ENCODE measurements at places on chromosomes 7 and 10.
A peak's percentile ranks its signal among the peaks of the same experiment; 100 is the strongest.

DNA sequence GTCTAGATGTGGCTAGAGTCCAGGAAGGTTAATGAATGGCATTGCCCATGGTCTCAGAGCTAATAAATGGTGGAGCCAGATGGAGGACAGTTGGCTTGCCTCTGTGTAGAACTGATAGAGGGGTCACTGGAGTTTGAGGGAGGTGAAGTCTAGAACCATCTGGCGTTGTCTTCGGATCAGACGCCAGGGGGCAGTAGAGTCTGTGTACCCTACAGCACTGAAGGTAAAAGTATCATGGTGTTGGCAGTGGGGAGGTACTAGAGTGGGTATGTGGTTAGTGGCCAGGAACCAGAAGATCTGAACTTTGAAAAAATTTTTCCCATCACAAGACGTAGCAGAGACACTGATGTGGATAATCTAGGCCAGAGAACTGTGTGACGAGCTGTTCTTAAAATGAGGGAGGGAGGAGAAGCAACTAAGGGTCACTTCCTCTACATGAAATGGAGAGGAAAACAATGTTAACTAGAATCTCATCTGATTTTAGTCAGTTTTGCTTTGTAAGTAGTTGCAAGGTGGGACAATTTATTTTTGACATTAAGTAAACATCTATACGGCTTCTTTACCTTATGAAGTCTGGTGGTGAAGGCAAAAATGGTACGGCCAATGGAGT is 227.9 kb upstream of the PRSS58 start:
- no peak for DNase-seq

GRCh38 chr10:92766451-92766850 is 76.7 kb downstream of the HHEX start:
- DNase-seq, result no peak

DNA sequence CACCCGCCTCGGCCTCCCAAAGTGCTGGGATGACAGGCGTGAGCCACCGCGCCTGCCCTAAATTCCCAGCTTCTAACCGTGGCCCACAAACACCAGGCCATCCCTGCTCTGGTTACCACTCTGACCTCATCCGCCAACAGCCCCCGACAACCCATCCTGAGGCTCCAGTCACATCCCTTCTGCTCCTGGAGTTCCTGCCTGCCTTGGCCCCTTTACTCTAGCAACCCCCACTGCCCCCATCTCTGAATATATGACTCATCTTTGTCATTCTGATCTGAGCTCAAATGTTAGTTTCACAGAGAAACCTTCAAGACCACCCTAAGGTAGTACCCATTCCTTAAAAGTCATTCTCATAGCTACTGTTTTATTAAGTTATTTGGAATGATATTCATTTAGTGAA is 26.6 kb downstream of the RHEB start:
- DNase-seq, result no peak

DNA sequence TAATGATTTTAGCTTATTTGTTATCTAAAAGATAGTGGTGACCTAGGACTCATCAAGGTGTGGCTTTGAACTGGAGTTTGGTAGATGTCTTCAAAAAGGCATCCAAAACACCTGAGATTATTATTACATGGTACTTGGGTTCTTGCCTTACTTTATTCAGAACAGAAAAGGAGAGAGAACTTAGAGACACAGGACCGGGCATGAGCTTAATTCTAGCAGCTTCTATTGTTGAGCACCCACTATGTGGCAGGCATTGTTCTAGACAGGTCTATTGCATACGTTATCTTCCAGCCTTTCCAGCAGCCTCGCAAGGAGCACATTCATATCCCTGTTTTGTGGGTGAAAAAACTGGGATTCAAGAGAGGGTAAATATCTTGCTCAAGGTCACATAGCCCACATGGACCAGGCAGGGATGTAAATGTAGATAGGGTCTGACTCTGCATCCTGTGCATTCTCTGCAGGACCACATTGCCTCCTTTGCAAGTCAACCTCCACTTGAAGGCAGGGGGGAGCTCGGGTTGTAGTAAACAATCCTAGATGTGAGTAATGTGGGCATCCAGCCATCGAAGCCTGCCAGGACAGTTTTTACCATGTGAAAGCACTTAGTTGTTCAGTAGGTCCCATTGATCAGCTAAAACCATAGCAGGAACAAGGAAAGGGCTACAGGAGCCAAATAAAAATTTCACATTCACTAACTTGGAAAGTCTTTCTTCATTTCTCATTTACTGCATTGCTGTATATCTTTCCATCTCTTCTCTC is 551.4 kb downstream of the LRMDA start:
- DNase-seq, result peak; percentile 25

DNA sequence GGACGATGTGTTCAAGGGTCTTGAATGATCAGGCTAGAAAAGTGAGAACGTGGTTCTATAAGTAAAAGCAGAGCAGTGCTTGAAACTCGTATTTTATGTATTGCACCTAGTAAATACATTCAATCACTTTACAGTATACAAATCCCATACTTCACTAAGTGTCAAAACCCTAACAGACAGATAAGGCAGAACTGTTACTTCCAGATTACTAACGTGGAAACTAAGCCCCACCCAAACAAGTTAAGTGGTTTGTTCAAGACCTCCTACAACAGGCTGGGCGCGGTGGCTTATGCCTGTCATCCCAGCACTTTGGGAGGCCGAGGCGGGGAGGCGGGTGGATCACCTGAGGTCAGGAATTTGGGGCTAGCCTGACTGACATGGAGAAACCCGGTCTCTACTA is 9.2 kb upstream of the MYO1G start:
- DNase-seq, result no peak

GRCh38 chr7:115838829-115839228 is 191.7 kb downstream of the TFEC start:
- no peak for DNase-seq

GRCh38 chr10:20922033-20922432 is 24.9 kb upstream of the NEBL start:
- no peak for DNase-seq

DNA sequence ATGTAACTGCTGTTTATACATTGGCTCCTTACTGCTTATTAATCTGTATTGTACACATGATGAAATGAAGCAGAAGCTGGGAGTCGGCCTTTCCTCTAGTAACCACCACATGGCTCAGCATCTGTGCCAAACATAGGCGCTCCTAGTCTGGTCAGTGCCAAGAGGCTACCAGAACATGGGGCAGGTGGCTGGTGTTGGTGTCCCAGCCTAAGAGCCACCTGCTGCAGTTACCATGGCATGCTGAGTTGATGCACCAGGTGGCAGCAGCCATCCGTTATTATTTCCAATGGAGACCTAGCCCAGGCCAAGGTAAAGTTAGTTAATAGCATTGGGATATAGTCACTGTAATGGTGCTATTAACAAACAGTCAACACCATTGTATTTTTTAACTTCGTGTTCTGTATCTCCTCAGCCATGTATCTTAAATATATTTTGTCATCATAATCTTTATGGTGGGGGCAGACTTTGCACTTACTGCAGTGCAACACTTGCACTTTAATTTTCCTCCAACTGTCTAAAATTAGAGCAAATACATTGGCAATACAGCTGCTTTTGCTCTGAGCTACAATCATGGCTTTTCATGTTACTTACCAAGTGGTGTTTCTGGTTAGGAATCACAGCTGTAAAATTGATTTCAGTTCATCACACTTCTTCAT is 33.1 kb downstream of the HBP1 start:
- DNase-seq, result peak; percentile 13

GRCh38 chr10:18282094-18282493 is 141.9 kb downstream of the CACNB2 start:
- DNase-seq, result no peak

DNA sequence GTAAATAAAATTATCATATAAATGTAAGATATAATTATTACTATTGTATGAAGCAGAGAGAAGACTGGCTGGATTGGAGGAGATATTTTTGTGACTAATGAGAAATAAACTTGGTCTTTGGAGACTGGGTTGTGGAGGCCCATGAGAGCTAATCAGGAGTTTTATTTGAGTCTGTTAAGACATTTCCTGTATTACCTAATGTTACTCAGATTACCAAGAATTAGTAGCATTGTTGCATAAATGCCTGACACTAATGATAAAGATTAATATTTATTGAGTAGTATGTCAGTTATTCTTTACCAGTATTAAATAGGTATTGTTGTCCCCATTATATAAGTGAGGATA is 7.1 kb downstream of the CCDC126 start:
- DNase-seq, result no peak

- DNase-seq, result no peak
Measured at GRCh38 chr10:52082307-52082706, 231.8 kb upstream of the DKK1 start.

DNA sequence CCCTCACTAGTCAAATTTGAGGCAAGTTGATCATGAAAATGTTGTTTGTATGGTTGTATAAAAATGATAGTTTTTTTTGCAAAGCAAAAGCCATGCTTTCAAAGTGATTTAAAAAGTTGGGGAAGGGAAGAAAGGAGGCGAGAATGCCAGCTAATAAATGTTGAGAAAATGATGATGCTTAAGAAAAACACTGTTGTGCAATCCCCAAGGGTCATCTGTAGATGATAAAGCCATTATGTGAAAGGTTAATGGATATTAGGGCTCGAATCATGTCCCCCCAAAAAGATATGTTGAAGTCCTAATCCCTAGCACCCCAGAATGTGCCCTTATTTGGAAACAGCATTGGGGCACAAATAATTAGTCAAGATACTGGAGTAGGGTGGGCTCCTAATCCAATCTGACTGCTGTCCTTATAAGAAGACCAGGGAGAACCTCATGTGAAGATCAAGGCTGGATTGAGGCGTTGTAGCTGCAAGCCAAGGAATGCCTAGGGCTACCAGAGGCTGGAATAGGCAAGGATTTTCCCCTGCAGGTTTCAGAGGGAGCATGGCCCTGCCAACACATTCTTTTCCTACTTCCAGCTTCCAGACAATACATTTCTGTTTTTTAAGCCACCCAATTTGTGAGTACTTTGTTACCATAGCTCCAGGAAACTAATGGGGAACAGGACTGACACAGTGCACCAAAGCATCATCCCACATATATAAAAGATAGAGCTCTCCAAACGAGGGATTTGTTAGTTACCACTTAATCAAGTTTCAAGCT is 35.4 kb upstream of the MKLN1 start:
- no peak for DNase-seq

DNA sequence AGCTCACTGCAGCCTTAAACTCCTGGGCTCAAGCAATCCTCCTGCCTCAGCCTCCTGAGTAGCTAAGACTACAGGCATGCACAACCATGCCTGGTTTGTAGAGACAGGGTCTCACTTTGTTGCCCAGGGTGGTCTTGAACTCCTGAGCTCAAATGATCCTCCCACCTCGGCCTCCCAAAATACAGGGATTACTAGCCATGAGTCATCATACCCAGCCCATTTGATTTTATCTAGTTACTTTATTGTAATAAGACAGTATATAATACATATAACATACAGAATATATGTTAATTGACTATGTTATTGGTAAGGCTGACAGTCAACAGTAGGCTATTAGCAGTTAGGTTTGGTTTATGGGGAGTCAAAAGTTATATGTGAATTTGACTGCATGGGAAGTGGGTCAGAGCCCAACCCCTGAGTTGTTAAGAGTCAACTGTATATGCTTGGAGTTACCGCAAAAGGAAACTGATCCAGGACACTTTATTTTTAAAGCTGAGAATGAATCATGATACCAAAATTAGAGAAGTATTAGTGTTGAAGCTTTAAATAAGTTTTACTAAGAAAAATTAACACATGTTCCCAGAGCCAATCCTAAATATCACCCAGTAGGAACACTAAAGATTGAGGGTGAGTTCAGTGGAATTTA is 20.7 kb upstream of the KMT2E start:
- DNase-seq, result no peak

DNA sequence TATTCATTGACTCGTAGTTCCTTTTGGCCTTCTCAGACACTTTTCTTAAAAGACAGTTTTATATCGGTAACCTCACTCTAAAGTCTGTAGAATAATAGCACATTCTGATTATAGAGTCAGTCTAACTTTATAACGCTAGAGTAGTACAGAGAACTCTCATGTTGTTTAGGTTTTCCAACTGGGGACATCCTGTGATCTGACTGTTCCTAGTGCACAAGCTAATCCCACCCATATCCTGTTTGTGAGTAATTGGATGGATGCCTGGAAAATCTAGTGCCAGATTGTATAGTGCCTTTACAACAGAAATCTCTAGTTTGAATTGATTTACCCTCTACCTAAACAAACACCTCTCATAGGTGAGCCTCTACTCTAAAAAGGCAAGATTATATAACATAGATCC is 107.4 kb downstream of the ZEB1 start:
- DNase-seq, result peak; percentile 14

DNA sequence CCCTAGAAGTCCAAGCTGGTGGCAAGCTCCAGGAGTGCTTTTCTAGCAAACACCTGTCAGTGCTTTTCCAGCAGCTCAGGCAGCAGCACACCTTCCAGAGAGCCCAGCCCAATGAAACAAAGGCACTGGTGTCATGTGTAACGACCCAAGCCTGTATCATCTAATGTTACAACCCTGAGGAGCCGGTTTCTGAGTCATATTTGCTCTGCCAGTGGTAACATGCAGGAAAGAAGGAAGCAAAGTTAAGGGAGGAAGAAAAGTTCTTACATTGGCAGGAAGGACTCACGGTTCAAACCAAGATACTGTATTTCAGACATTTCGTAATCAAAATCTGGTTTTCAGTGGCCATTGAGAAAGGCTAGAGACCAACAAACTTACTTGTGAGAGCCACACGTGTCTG is at the start of gene ANKRD22:
ANKRD22 (minus strand) TSS at position 139 of the 400 bp plus-strand sequence. CDS start 237 bp downstream, outside the sequence.
- DNase-seq, result no peak

DNA sequence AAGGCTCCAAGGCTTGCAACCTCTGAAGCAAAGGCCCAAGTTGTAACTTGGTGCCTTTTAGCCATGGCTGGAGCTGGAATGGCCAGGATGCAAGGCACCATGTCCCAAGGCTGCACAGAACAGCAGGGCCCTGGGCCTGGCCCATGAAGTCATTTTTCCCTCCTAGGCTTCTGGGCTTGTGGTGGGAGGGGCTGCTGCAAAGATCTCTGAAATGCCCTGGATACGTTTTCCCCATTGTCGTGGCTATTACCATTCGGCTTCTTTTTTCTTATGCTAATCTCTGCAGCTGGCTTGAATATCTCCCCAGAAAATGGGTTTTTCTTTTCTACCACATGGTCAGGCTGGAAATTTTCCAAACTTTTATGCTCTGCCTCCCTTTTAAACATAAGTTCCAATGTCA is 234.2 kb downstream of the CDK14 start:
- no peak for DNase-seq

- DNase-seq, result no peak
Measured at GRCh38 chr10:33334153-33334804, at the start of gene NRP1. Gene NRP1 (minus strand): TSS chr10:33334667. CDS start chr10:33334382, 285 bp downstream.

GRCh38 chr10:97798958-97799610 is 27.3 kb upstream of the SFRP5 start:
- DNase-seq, result no peak

DNA sequence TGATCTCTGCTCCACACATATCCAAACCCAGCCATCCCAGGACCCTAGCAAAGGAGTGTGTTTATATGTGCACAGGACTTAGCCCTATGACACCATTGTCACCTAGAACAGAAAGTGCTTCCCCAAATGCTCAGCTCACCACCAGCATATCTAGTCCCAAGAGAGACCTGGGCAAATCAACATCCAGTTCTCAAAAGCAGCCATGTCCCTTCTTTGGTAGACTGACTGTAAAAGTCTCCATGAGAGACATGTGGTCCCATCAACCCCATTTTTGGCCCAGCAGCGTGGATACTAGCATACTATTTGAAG is 20.9 kb upstream of the ARHGAP22 start:
- no peak for DNase-seq

Measured in hindlimb muscle (tissue), 1 donor.